ENCODE measurements at places on chromosomes 3 and 15. TPM values are rescaled to one million over a fixed set of nuclear protein-coding genes. Genes with fewer than 3 reads are reported as not detected.

Gene SLC28A1
- 0.04 TPM for total RNA-seq

Gene PAQR9
- 2.5 TPM for total RNA-seq

Gene MYZAP
- total RNA-seq: 1.3 TPM

Gene IQCF5
- not detected for total RNA-seq

Gene CCDC191
- 2.1 TPM for total RNA-seq

Gene C3orf52
- total RNA-seq: 11.3 TPM

Gene LRRC3B
- total RNA-seq: not detected

Gene TLR9
- total RNA-seq: not detected

Gene CELF6
- total RNA-seq: not detected

Gene PLS1
- 9.7 TPM for total RNA-seq

Gene RCN2
- 58.8 TPM for total RNA-seq

Gene CCR2
- not detected for total RNA-seq

Gene MCF2L2
- 0.26 TPM for total RNA-seq

Gene CHST14
- 16.7 TPM for total RNA-seq

Gene GOLIM4
- total RNA-seq: 17.2 TPM

Gene VWA5B2
- total RNA-seq: 0.20 TPM

Gene LTK
- total RNA-seq: 0.06 TPM

Gene GLDN
- total RNA-seq: not detected

Gene COL6A5
- not detected for total RNA-seq

Gene RHOA
- total RNA-seq: 500 TPM

Gene ZNF860
- total RNA-seq: 1.4 TPM

Gene ENTPD3
- 0.03 TPM for total RNA-seq

Gene TUSC7
- not detected for total RNA-seq

Gene NEDD4
- total RNA-seq: 96.6 TPM

Gene CHRFAM7A
- total RNA-seq: 8.2 TPM

Gene GPR149
- total RNA-seq: not detected

Gene WDR93
- total RNA-seq: 0.26 TPM
